ENCODE measurements at places on chromosomes 1 and 21.

GRCh38 chr1:191641420-191642260 is 516.6 kb upstream of the RGS18 start:
- H3K4me1 ChIP-seq: no peaks in the 10 kb centered on the region
- no peaks in the 10 kb centered on the region for H3K27me3 ChIP-seq
- no peak overlapping the region for H3K27ac ChIP-seq
- H3K4me3 ChIP-seq: no peak overlapping the region

- no peaks in the 10 kb centered on the region for H3K36me3 ChIP-seq
- DNase-seq: no peak
- H3K27ac ChIP-seq: no peak overlapping the region
- H3K4me1 ChIP-seq: no peaks in the 10 kb centered on the region
These were observed 2082.6 kb downstream of the MRPL39 start for GRCh38 chr21:23524685-23525084.

DNA sequence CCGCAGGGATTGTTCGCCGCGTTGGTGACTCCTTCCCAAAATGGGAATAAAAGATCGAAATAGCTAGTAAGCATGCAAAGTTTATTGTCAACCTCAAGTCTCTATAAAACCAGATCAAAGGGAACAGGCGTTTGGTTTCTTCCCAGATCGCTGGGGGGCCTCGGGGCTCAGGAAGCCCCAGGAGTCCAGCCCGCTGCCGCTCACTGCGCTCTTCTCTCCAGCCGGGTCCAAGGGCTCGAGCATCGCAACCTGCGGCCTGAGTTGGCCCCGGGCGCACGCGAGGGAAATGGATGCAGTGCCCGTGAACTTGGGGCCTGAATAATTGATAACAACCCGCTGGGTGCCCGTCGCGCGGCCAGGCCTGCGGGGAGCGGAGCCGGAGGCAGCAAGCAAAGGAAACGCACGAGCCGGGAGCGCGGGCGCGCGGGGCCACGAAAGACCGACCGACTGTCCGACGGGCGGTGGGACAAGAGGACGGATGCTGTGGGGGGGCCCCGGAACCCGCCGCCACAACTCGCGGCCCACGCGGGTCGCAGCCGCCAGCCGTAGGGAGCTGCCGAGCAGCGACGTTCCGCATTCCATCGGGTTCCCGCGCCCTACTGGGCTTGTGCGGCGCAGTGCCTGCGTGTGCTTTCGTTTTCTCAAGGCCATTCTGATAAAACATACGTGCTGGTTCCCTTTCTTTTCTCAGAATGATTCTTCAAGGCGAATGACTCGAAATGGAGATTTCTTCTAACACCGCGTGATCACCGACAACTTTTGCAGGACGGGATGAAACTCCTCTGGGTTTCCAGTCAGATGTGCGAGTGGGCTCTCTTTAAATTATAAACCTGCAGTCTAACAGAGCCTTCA is 14.0 kb upstream of the ALX3 start:
- H3K4me1 ChIP-seq: peaks cover 56% of the 10 kb centered on the region
- H3K4me3 ChIP-seq: peak overlapping the region; percentile 84
- peak overlapping the region; percentile 83 for H3K27ac ChIP-seq
- DNase-seq: peak; percentile 39
- H3K36me3 ChIP-seq: no peaks in the 10 kb centered on the region

GRCh38 chr1:201622824-201623223 is 83.9 kb downstream of the NAV1 start:
- H3K4me1 ChIP-seq: peaks cover 78% of the 10 kb centered on the region
- H3K36me3 ChIP-seq: peaks cover 11% of the 10 kb centered on the region
- no peak for DNase-seq
- peaks cover 2% of the 10 kb centered on the region for H3K27me3 ChIP-seq
- no peak overlapping the region for H3K4me3 ChIP-seq

GRCh38 chr1:107952989-107953388 is 12.0 kb downstream of the VAV3 start:
- DNase-seq: no peak
- no peak overlapping the region for H3K4me3 ChIP-seq
- no peaks in the 10 kb centered on the region for H3K36me3 ChIP-seq
- H3K4me1 ChIP-seq: no peaks in the 10 kb centered on the region
- peaks cover 2% of the 10 kb centered on the region for H3K27me3 ChIP-seq

DNA sequence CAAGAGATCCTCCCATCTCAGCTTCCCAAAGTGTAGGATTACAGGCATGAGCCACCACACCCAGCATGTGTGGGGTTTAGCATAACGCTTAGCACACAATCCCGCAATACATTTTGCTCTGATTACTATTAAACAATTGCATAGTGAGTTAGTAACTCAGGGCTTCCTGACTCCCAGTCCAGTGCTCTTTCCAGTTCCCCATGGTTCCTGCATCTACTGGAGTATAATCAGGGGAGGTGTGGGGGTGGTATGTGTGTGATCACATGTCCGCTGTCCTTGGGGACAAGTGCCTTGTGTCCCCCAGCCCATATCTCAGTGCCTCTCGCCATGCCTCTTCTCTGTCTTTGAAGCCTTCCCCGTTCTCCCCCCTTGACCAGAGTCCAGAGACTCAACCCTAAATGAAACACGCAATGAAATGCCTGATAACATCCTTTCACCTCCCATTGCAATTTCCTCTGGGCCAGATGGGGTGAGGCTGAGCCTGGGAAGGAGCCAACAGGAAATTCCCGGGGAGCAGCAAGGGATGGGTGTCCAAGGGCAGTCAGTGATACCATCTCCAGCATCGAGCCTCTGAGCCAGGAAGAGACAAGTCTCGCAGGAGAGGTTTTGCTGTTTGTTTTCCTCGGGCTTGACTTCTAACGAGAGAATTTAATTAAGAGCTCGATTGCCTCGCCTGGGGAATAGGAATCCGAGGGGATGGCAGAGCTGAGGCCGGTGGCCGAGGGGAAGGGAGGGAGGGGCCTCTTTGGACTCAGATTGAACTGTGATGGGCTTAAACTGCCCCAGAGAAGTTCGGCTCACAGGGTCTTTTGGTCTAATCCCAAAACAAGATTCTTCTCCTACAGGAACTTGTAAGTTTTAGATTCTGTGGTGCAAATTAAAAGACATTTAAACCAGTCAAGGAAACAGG is 7.7 kb upstream of the HTR1D start:
- H3K27ac ChIP-seq: peak overlapping the region; percentile 93
- H3K27me3 ChIP-seq: no peaks in the 10 kb centered on the region
- peaks cover 31% of the 10 kb centered on the region for H3K4me1 ChIP-seq
- peak; percentile 85 for DNase-seq
